GM18507 (cell line): ENCODE measurements at places on chromosomes 2 and 18.

DNA sequence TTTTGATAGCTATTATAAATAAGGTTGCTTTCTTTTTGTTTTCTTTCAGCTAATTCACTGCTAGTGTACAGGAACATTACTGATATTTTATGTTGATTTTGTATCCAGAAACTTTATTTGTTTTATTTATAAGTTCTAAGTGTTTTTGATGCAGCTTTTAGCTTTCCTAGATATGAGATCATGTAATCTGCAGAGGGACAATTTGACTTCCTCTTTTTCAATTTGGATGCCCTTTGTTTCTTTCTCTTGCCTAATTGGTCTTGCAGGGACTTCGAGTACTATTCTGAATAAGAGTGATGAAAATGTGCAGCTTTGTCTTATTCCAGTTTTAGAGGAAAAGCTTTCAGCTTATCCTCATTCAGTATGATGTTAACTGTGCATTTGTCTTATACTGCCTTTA is 643.4 kb upstream of the CDH2 start:
- DNase-seq, result no peak

DNA sequence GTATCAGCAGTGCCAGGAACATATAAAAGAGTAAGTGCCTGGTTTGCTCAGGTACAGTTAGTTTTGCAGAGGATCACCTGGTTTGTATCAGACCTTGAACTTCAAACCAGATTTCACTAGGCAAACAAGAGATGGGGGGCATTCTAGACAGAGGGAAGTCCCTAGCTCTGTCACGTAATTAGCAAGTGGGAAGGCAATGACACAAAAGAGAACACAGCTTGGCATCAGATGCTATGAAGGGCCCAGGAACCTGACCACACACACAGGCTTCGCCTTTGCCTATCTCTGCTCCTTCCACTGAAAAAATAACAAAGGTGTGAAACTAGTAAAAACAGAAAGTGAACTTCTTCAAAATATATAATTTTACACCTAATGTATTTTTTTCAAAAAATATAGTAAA is 62.6 kb downstream of the CERKL start:
- DNase-seq, result no peak

DNA sequence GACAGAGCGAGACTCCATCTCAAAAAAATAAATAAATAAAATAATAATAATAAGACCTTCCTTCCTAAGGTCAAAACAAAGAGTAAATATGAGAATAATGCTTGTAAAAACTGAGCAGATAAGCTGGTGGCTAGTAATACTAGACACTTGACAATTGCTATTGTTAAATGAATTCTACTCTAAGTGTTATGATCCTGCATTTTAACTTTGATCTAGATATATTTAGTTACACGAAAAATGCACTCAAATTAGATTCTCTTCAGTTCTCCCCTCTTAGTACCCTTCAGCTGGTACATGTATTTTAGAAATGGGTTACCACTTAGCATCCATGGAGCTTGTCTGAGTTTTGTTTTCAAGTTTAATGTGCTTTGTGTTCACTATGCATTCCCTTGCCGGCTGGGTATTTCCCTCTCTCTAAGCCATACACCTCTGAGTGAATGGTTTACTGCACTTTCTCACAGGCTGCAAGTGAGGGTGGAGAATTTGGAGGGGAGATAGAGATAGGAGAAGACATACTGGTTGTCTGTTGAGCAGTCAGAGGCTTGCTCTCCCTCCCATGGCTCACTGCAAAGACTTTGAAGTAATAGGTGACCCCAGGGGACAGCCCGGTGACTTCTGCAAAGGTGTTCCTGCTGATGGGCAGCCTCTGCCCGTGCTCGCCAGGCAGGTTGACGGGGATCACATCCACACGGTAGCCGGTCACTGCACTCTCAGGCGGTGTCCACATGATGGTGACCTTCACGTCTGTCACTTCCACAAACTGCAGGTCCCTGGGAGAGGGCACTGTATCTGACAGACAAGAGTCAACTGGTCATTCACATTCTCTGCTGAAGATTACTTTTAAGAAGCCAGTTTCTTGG is 29.9 kb downstream of the FN1 start:
- DNase-seq, result no peak

DNA sequence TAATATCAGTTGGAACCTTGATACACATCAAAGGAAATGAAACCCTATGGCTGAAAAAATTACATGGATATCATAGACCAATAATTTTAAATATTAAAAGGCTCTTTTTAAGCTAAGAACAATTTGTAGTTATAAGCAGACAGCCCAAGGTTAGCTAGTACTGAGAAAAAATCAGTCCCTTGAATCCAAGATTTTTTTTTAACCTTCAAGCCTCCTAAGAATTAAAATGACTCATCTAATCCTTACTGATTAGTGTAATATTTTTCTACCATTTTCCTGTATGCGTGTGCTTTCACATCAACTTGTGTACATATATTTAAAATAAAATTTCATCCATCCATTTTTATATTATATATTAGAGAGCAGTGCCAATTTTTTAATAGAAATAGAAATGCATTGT is 1004.9 kb upstream of the ZEB2 start:
- DNase-seq, result no peak

DNA sequence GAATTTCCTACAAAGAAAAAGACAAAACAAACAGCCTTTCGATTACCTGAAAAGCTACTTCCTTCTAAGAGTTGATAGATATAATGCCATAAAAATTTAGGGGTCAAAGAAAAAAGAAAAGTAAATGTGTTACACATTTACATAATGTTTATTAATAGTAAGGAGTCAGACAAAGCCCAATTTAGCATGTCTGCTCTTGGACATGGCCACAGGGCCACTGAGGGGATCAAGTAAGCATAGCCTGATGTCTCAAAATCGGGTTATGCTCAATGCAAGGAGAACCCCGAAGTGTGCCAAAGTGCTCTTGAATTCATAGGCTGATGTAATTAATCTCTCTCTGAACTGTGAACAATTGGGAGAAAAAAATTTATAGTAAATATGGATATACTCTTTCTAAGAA is 61.6 kb downstream of the RTN4 start:
- no peak for DNase-seq

DNA sequence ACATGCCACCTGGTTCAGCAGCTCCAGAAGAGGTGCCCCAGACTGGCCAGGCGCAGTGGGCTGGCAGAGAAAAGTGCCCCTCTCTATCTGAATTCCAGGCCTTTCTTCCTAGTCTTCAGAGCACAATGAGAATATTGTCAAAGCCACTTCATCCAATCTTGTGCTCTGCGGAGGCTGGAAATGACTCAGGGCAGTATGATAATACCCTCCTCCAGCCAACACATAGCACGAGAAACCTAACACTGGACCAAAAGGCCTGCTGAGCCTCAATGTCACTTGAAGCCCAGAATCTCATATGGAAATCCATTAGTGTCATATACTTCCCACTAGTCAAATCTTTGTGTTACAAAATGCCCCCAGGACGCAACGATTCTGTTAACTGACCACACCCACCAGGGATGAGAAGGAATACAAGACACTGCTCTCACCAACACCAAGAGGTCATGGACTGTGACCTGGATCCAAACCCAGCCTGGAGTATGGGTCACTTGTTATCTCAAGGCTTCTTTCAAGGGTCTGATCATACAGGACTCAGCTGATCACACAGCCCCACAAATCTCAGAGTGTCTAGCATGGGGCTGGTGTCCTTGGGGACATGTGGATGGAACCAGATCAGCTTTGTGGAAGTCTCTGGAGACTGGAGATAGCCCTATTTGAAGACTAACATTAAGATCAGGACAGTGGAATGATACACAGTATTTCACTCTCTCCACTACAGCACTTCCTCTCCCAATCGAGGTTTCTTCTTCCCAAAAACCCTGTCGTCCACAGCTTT is 10.1 kb downstream of the KIF3C start:
- DNase-seq, result no peak

- no peak for DNase-seq
Measured at GRCh38 chr18:39208190-39208589, 1642.6 kb upstream of the CELF4 start.

- DNase-seq, result no peak
Measured at GRCh38 chr2:127105656-127106456, 1.1 kb downstream of the BIN1 start.

DNA sequence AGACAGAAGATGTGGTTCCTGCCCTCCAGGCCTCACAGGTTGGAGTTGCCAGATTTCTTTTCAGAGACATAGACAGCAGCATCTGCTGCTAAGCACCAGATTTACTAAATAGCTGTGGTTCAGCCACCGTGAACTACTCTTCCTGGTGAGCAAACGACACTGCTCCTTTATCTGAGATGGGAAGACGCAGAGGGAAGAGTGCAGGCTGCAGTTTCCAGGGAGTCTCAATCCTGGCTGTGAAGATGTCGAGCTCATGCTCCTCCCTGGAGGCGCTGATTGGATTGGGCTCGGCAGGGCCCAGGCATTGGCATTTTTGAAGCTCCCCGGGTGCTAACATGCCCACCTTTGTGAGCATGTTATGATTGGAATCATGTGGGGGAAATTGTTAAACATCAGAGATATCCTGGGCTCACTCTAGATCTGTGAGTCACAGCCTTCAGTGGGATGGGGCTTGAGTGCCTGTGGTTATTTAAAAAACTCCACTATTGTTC is 314.8 kb downstream of the TSN start:
- DNase-seq, result no peak

DNA sequence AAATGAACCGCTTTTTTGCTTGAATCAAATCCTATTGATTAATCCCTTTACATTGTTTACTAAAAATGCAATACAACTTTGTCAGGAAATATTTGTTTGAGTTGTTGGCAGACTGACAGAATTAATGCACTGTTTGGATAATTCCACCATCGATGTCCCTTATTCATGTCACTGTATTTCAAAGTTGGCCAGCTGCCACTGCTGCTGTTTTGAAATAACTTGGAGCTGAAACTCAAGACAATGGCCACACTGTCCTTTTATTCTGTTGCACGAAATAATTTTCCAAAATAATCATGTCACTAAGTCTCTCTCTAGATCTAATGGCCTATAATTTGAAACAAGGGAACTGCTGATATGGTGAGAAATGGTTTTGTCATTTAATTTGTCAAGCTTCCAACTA is 55.2 kb upstream of the PAX3 start:
- no peak for DNase-seq

GRCh38 chr2:188786368-188786841 is 187.8 kb upstream of the COL3A1 start:
- DNase-seq, result no peak

DNA sequence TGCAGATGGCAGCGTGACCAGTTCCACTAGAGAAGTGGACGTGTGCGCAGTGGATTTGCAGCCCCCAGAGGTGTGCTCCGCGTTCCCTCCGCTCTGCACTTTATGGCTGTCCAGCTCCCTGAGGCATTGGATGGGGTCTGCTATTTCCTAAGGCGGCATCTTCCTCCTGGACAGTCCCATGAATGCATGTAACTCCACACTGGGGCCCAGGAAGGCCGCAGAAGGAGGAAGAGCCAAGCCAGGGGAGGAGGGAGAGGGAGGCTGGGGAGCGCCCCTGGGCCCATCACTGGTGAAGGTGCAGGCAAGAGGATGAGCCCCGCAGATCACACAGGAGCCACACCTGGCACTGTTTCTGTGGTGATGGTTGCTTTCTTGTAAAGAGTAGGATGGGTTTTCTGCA is 99.1 kb downstream of the PTGR3 start:
- no peak for DNase-seq

- DNase-seq, result no peak
Measured at GRCh38 chr2:88521445-88522073, 69.1 kb upstream of the FOXI3 start.

DNA sequence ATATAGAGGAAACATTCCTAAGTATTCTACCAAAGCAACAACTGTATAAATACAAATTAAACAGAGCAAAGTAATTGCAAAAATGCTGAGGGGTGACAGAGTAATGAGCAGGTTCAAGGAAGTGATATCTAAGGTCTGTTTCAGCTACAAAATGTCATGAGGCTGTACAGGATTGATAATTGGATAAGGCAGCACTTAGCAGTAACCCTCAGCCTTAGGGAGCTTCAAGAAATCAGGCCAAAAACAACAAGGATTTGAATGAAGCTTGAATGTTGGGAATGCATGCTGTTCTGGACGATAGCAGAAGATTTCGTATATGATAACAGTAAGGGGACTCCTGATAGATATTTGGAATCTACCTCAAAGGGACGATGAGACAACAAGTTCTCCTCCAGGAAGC is 142.0 kb upstream of the MMADHC start:
- no peak for DNase-seq

DNA sequence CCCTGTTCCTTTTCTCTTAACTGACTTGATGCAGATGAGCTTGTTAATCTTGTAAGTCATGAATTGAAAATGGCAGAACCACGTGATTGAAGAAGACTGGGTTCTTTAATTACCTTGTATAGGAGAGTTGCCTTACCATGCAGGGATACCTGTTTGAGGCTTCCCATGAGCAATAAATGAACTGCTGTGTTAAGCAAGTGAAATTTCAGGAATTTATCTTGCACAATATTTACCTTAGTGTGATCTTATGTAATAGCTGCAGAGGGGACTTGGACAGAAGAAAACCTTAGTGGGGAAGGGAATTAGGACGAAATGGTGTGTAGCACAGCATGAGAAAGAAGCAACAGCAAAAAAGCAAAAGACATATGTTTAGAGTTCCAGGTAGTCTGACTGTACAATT is 384.0 kb upstream of the TMEFF2 start:
- no peak for DNase-seq

DNA sequence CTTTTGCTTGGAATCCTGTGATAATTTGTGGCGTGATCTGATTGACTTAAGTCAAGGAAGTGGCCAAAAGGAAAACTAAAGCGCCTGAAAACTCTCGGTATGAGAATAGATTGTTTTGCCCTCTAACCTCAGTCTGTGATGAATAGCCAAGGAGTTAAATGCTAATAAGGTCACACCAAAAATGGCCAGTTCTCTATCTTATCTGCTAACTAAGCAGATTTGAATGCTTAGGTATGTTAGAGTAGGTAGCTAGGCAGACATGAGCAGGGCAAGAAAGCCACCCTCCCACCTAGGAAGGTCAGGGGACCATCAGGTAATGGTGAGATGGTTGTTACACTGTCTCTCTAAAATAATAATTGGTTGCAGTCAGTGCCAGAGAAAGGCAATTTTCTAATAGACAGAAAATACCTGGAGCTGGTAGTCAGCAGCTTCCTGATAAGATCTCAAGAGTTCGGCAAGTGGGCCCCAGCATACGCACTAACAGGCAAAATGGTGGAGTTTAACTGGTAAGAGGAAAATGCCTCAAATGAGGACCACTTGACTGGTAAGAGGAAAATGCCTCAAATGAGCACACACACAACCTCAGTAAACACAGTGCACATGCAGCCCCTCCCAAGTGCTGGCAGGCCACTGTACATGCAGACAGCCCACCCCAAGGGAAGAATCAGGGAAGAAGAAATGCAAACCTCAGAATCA is 468.4 kb downstream of the MBD2 start:
- no peak for DNase-seq

DNA sequence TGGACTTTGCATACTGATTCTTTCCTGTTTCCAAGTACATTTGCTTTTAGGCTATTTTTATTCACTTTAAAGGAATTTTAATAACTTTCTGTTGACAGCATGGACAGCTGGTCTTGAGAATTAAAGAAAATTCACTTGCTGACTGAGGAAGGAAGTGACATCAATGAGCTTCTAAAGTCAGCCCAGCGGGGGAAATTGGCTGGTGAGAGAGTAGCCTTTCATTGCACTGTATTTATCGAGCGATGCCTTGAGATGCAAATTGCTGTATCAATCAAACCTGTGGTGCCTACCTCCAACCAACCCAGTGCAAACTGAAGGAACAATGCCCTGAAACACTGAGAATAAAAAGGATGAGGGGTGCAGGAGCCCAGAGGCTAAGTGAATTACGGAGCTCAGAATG is 91.4 kb upstream of the AQP4 start:
- DNase-seq, result no peak
